ENCODE measurements at places on chromosomes 4 and X.

DNA sequence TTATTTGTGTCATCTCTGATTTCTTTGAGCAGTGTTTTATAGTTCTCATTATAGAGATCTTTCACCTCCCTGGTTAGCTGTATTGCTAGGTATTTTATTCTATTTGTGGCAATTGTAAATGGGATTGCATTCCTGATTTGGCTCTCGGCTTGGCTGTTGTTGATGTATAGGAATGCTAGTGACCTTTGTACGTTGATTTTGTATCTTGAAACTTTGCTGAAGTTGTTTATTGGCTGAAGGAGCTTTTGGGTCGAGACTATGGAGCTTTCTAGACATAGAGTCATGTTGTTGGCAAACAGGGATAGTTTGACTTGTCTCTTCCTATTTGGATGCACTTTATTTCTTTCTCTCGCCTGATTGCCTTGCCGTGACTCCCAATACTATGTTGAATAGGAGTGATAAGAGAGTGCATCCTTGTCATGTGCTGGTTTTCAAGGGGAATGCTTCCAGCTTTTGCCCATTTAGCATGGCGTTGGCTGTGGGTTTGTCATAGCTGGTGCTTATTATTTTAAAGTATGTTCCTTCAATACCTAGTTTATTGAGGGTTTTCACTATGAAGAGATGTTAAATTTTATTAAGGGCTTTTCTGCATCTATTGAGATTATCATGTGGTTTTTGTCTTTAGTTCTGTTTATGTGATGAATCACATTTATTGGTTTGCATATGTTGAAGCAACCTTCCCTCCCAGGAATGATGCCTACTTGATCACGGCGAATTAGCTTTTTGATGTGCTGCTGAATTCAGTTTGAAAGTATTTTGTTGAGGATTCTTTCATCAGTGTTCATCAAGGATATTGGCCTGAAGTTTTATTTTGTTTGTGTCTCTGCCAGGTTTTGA is 72.7 kb upstream of the BOD1L1 start:
- no peak for DNase-seq

GRCh38 chr4:87973283-87974169 is 2.0 kb upstream of the SPP1 start:
- DNase-seq: peak; percentile 53

- DNase-seq: peak; percentile 84
Observed at GRCh38 chr4:138890891-138891570, 124.5 kb upstream of the NOCT start.

DNA sequence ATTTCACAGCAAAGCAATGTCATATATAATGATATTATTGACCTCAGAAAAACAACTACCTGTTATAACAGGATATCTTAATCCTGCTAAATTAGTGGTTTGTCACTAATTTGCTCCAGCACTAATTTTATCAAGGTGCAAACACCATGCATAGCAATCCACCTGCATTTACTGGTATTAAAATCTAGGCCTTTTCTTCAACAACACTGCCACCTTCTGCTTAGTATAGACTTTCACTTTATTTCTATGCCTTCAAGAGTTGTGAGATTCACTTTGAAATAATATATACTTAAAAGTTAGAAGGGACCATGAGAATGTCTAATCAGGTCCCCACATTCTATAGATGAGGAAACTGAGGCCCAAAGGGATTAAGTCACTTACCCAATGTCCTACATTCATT is 82.1 kb upstream of the IQCM start:
- DNase-seq: no peak

GRCh38 chr4:25939330-25939729 is 25.3 kb downstream of the SMIM20 start:
- no peak for DNase-seq

DNA sequence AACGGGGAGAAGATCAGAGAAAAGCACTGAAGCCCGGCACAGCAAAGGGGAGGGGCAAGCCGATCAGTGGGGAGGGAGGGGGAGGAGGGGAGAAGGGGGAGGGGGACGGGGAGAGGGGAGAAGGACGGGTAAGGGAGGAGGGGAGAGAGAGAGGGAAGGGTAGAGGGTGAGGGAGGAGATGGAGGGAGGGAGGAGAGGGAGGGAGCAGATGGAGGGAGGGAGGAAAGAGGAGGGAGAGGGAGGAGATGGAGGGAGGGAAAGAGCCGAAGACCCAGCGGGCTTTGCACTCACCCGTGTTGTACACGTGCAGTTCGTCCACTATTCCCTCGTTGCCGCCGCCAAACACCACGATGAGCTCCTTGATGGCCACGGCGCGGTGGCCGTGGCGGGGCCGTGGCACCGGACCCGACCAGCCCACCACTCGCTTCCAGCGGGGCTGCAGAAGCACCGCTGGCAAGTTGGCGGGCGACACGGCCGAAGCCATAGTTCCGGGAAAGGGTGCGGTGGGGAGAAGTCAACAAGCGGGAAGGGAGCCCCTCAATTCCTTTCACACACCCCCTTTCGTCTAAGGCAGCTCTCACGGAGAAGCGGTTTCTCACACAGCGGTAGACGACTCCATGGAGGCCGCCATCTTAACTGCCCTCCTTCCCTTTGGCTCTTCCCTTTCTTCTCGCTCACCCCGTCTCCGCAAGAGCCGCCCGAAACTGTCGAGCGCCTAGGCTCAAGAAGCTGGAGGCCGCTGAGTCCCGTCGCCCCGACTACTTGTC is 1.1 kb downstream of the HCFC1 start:
- DNase-seq: peak; percentile 89

- DNase-seq: no peak
Observed at GRCh38 chr4:150126864-150127203, 48.6 kb downstream of the DCLK2 start.

DNA sequence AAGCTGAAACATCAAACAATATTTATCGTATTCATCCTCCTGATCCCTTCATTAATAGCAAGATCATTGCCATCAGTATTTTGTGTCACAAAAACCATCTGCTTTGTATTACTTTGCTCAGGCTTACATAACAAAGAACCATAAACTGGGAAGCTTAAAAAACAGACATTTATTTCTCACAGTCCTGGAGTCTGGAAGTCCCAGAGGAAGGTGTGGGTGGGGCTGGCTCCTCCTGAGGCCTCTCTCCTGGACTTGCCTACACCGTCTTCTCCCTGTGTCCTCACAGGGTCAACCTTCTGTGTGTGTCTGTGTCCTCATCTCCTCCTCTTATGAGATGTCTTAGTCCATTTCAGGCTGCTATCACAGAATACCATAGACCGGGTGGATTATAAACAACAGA is 61.3 kb upstream of the MXRA5 start:
- DNase-seq: no peak

DNA sequence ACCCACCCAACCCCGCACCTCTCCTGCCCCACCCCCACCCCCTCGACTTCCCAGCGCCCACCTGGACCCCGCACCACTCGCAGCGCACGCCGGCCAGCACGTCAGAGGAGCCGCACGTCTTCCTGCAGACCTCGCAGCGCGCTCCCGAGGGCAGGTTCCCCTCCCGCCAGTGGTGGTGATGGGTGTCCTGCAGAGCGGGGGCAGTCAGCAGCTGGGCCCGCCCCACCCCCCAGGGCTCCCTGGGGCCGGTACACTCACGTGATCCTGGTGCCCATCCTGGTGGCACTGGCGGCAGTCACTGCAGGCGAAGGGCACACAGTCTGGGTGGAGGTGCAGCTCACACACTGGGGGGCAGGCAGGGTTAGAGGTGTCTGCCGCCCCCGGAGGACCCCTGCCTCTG is 5.1 kb downstream of the DGKQ start:
- DNase-seq: peak; percentile 55

GRCh38 chr4:89382439-89382838 is 74.8 kb upstream of the GPRIN3 start:
- DNase-seq: peak; percentile 31

DNA sequence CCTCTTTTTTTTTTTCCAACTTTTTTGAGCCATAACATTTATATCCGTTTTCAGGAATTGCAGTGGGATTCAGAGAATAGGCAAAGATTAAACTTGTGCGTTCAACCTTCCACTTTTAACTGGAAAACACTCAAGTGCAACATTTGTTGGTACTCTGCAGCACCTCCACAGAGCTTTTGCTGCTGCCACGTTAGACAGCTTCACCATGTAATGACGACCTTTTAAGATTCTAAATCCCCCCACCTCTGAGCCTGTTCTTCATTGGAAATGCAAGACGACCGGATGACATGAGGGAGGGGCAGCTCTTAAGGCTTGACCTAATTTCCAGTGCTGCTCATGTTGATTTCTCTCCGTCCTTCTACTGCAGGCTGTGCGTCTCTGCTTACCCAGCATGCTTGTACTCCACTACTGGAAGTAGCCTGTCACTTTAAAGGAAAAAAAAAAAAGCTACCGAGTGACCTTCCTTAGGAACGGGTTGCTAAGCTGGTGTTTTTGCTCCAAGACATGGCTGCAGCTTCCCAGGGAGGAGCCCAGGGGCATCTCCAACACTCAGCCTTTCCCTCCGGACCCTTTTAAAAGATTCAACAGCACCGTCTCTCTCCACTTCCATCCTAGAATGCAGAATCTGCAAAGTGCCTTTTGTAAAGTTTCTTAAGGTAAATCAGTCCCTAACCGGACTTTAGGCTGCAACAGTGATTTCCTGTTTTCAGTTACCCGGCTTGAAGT is at the start of gene CC2D2A:
Gene CC2D2A (plus strand): TSS at position 481 of the 726 bp plus-strand sequence. CDS start 6,051 bp downstream, outside the sequence.
- DNase-seq: peak; percentile 10

DNA sequence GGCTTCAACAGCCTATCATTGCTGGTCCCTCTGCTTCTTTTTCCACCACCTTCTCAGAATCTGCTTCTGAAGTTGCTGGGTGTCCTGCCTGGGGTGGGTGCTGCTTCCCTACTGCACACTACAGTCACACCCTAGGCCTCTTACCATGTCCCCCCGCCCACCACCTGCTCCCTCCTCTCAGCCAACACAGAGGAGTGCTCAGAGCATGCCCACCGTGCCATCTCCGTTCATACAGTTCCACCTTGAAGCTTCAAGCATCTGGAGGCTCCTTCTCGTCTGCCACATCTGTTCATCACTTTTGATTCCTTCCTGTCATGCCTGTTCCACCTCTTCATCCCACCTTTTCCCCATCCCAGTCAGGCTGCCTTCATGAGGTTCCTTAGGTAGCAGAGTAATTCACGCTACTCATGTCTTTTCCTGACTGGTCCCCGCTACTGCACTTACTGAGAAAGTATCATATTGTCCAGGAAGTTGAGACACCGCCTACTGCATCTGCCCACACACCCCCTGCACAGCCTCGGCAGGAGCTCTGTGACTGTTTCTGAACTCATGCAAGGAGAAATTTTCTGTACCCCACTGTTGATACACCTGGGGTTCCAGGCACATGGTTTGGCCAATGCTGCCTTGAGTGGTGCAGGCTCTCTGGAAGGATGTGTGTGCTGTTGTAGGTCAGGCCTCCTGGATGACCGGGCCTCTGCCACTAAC is 39.5 kb downstream of the HADH start:
- DNase-seq: no peak

DNA sequence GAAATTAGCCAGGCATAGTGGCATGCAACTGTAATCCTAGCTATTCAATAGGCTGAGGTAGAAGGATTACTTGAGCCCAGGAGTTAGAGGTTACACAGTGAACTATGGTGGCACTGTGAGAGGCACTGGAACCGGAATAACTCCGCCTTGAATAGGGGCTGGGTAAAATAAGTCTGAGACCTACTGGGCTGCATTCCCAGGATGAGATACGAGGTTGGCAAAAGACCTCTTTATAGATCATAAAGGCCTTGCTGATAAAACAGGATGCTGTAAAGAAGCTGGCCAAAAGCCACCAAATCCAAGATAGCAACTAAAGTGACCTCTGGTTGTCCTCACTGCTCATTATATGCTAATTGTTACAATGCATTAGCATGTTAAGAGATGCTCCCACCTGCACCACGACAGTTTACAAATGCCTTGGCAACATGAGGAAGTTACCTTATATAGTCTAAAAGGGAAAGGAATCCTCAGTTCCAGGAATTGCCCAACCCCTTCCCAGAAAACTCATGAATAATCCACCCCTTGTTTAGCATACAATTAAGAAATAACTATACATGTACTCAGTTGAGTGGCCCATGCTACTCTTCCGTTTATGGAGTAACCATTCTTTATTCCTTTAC is 88.6 kb downstream of the CENPC start:
- no peak for DNase-seq

GRCh38 chr4:38330321-38330720 is 333.7 kb upstream of the KLF3 start:
- no peak for DNase-seq

DNA sequence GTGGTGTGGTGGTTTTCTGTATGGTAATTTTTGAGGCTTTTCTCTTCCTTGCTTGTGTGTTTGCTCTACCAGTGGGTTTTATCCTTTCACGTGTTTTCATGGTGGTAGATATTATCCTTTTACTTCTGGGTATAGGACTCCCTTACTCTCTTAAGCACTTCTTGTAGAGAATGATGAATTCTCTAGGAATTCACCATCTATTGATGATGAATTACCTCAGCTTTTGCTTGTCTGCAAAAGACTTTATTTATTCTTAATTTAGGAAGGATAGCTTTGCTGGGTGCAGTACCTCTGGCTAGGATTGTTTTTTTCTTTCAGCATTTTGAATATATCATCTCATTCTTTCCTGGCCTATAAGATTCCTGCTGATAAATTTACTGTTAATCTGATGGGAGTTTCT is 415.3 kb downstream of the PDGFC start:
- DNase-seq: no peak

GRCh38 chr4:187128976-187129375 is 405.3 kb upstream of the FAT1 start:
- DNase-seq: no peak

- DNase-seq: no peak
Observed at GRCh38 chr4:112637552-112637866, 566 bp downstream of the LARP7 start.

- DNase-seq: no peak
Observed at GRCh38 chr4:75655562-75655961, 17.6 kb downstream of the G3BP2 start.

GRCh38 chr4:142443469-142443868 is 402.6 kb downstream of the INPP4B start:
- DNase-seq: no peak

GRCh38 chr4:184329659-184330400 is 112.2 kb upstream of the ENPP6 start:
- DNase-seq: no peak

GRCh38 chr4:15543537-15544247 is 74.0 kb downstream of the CC2D2A start:
- DNase-seq: no peak

DNA sequence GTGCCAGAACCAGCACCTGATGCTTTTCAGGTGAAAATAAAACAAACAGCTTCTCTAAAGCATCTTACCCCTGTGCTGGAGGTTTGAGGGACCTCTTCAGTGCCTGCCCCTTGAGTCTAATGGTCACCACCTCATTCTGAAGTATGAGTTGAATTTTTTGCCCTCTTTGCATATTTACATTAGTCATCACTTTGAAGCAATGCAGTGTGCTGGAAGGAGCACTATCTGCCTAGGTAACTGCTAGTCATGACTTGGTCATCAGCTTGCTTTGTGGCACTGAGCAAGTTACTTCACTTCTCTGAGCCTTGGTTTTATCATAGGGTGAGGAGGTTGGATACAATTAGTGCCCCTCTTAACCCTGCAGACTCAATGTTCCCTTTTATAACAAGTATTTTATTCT is 44.9 kb downstream of the SPATA18 start:
- DNase-seq: no peak

- DNase-seq: no peak
Observed at GRCh38 chrX:50871922-50872453, 38.5 kb upstream of the BMP15 start.

- DNase-seq: no peak
Observed at GRCh38 chrX:103464072-103464773, 55.1 kb downstream of the RAB40A start.

Measured in NCI-H1417 (cell line).